SK-N-MC (cell line): ENCODE measurements at places on chromosomes 3 and 15.

- no peak for DNase-seq
Observed at GRCh38 chr15:70647396-70647795, 116.0 kb downstream of the UACA start.

GRCh38 chr3:189238071-189238470 is 66.3 kb downstream of the TPRG1 start:
- DNase-seq: no peak

- no peak for DNase-seq
Observed at GRCh38 chr3:101950510-101950909, 101.2 kb downstream of the NFKBIZ start.

DNA sequence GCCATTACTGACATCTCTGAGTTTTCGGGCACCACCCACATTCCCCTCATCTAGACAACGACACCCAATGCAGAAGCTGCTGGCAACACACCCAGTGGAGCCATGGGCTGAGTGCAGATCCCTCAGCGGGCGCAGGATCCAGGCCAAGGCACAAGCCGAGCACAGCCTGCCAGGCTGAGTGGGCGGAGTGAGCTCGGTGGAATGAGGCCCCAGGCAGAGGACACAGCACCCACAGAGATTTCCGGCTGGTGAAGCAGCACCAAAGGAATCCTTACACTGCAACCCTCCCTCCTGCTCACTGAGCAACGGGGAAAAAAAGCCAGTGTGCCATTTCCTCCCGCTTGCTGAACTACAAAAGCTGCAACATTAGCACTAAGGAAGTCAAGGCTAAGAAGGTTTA is 34.3 kb downstream of the ZMAT3 start:
- DNase-seq: peak; percentile 76

DNA sequence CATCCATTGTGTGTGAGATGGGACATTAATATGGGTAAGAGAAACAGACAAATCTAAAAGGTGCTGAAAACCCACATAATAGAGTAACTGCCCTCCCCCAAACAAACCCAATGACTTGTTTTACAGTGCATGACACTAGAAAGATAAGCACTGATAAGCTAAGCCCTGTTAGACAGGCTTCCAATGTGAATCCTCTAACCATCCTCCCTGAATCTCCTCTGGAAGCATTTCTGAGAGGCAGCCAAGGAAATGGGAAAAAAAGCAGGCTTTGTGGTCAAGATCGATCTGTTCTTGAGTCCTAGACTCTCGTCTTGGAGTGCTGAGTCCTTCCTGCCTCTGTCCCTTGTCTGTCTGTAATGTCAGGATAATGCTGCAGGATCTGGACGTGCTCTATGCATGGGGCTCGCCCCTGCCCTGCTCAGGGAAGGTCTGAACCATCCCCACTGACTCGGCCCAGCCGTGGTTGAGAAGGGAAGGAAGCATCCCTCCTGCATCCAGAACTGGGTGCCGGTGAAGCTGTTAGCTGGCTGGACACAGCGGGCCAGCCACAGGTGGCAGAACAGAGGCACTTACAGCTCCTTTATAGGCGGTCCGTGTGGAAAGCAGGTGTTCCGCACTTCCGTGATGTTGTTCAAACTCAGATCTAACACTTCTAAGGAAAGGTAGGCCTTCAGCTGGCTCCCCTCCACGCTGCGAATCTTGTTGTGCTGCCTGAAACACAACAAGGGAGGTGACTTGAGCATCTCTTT is 84.1 kb downstream of the LRIG1 start:
- DNase-seq: no peak

DNA sequence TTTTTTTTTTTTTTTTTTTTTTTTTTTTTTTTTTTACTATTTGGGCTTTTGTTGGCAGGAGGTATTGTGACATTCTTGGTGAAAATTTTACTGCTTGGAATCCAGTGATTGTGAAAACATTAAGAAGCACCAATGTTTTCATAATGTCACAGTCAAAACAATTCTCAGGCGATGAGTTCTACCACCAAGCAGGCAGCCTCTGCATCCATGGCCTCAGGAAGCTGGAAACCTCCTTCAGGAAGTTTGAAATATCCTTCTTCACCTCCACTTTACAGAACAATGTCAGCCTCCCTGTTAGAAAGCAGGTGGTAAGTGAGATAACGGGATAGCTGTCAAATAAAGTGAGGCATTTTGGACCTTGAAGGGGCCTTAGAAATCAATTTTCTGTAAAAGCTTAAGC is 98.3 kb downstream of the MEX3B start:
- DNase-seq: no peak

GRCh38 chr3:178275793-178276192 is 260.4 kb upstream of the KCNMB2 start:
- no peak for DNase-seq

DNA sequence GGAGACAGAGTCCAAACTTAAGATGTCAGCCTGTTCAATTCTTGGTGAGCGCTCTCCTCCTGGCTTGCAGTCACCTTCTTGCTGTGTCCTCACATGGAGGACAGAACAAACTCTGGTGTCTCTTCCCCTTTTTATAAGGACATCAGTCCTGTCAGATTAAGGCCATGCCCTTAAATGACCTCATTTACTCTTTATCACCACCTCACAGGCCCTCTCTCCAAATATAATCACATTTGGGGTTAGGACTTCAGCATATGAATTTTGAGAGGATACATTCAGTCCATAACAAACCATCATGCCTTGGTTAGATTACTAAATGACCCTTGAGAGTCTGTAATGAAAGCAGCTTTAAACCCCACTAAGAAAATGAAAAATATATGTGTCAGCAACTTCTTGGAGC is 175.2 kb downstream of the TAFA4 start:
- no peak for DNase-seq

- DNase-seq: peak; percentile 14
Observed at GRCh38 chr15:38683382-38684242, 119.0 kb upstream of the RASGRP1 start.

DNA sequence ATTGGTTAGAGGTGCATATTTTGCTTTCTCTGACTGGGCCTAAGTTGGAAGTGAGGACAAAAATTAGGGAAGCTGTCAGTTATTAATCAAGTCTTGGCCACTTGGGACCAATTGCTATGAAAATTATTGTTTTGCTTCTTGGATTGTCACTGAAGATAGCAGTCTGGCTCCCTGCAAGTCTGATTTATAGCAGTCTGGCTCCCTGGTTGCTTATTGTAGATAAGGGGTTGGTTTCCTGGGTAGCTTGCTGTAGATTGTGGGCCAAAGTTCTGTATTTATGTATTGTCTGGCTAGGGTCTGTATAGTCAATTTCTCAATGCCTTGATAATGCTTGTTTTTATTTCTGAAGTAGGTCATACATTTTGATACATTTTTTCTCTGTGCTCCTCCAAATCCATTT is 13.3 kb upstream of the DRD3 start:
- no peak for DNase-seq

- no peak for DNase-seq
Observed at GRCh38 chr15:67253549-67254237, 768 bp downstream of the AAGAB start.
